Kasumi-1 (cell line): ENCODE measurements at places on chromosomes 16 and 17.
A peak's percentile ranks its signal among the peaks of the same experiment; 100 is the strongest.

DNA sequence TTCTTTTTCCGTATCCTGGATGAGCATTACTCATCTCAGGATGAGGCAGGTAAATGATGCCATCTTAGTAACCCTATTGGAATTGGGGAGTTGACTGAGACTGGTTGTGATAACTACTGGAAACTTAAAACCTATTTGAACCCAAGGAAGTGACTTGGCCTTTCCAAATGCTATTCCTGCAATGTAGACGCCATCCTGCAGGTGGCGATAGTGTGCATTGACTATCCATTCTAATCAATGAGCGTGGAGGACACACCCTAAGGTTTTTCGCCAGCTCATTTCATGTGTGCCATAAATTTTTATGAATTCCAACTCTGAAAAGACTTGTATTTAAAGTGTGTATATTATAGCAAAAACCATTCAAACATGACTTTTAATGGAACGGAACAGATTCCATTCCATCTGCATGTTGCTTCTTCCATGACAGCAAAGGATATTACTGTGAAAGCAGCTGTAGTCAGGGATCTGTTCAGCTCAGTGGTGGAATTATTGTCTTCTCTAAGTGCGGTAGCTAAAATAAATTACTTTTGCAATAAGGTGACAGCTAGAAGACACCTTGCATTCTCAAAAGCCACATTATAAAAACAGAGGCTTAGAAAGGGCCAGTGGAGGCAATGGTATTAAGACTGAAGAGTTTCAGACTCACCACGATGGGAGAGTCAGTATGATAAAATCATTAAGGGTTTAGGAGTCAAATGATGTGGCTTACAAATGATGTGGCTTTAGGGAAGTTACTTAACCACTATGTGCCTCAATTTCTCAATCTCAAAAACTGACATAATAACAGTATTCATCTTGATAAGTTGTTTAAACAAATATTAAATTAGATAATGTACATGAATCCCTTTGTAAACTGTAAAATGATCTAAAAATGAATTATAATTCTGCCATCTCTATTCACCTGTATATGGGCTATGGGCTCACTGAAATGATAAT lies 55.5 kb downstream of the SYT17 start:
- DNase-seq: peak; percentile 0

- DNase-seq: no peak
Observed at GRCh38 chr17:79435962-79436361, 174.9 kb downstream of the RBFOX3 start.

DNA sequence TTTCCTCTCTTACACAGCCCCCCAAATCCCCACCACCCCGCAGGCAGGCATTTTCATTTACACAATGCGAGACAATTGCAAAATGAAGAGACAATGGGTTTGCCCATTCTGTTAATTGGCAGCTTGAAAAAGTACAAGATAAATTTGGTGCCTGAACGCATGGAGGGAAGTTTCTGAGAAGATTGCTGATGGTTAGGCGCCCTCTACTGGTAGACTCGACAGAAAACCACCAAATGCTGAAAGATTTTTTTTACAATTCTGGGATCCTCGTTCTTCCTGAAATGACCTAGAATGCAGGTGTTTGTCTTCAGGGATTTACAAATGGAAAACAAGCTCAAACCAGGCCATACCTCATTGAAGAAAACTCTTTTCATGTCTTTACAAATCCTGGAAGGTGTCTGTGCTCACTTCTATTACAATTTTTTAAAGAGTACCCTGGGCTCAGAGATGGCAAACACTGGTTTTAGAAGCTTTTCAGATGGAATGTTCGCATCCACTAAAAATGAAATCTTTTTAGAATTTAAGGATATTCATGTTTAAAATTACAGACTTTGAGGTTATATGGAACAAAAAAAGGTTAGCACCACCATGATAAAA lies 338.5 kb downstream of the PMP22 start:
- peak; percentile 55 for DNase-seq

- no peak for DNase-seq
Observed at GRCh38 chr16:69329369-69330285, 761 bp downstream of the PDF start.

GRCh38 chr17:46100590-46100989 lies 92.6 kb downstream of the KANSL1 start:
- no peak for DNase-seq

DNA sequence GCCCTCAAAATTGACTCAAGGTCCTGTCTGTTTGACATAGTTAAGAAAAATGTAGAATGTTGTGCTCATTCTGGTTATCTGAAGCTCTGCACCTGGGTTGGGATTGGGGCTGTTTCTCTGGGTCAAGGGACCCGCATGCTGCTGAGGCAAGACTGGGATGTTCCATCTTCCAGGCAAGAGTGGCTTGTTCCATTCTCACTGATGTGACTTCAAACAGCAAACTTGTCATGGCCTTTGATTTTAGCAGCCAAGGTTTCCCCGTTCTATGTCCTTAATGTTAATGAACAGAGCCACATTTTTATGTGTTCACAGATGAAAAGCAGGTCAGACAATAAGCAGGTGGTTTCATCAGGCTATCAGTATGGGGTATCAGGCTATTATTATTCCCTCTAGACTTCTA lies 25.7 kb downstream of the ST6GALNAC1 start:
- DNase-seq: no peak

DNA sequence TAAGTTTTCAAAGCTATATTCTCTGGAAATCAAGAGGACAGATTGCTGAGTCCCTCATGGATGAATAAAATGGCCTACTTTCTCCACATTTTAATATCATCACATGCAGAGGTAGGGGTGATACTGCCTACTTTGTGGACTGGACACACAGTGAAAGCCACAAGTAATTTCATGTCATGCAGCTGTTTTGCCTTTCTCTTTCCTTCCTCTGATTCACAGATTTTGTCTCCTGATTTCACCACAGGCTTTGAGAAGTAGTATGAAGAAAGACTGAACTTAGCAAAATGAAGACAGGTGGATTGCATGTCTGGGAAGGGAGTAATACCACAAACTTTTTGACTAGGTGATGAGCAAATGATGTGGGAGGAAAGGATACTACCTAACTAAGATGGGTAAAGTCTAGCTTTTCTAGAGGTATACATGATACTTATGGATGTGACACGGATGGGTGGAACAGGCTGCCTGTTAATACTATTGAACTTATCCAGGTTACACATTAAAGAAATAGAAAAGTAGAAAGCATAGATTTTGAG lies 478.4 kb upstream of the GOT2 start:
- DNase-seq: no peak
